ENCODE measurements at places on chromosomes 4 and X.

GRCh38 chr4:122346503-122346902 is 32.3 kb upstream of the ADAD1 start:
- DNase-seq = no peak

- peak; percentile 74 for DNase-seq
Measured at GRCh38 chrX:30283456-30284200, 25.6 kb downstream of the NR0B1 start.

- DNase-seq = no peak
Measured at GRCh38 chr4:177673985-177674489, 231.8 kb upstream of the AGA start.

GRCh38 chr4:124030147-124030546 is 633.6 kb downstream of the SPRY1 start:
- no peak for DNase-seq

DNA sequence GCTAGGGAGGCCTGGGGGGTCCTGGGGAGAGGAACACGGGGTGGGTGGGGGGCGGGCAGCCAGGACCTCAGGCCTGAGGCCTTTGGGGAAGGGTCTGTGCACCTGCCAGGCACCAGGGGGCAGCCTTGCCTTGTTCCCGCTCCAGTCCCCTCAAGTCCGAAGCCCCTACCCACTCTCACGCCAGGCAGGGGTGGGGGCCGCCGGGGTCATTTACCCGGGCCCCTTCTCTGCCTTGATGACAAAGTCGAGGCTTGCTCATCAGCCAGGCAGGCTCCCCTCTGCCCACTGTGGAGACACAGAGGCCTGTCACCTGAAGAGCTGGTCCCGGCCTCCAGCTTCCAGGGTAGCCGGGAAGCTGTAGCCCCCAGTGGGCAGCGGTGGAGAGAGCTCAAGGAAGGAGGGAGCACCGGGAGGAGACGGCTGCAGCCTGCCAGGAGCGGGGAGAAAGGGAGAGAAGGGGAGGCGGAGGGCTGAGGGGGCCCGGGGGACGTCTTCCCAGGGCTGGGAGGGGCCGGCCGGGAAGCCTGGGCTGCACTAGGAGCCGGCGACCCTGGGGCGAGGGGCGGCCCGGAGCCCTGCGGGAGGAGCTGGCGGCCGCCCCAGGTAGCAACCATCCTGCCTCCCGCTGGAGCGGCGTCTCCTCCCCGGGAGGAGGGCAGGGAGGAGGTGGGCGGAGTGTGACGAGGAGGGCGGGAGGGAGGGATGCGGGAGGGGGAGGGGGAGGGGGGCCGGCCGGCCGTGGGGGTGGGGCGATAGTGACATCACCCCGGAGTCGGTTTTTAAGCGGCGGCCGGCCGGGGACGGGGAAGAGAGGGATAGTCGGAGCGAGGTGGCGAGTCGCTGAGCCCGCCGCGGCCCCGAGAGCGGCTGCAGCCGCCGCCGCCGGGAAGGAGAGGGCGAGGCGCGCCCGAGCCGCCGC is at the start of gene SLC6A8:
TSS of gene SLC6A8 (plus strand) at position 806 of the 919 bp plus-strand sequence. CDS start 649 bp downstream, outside the sequence.
- DNase-seq = no peak

DNA sequence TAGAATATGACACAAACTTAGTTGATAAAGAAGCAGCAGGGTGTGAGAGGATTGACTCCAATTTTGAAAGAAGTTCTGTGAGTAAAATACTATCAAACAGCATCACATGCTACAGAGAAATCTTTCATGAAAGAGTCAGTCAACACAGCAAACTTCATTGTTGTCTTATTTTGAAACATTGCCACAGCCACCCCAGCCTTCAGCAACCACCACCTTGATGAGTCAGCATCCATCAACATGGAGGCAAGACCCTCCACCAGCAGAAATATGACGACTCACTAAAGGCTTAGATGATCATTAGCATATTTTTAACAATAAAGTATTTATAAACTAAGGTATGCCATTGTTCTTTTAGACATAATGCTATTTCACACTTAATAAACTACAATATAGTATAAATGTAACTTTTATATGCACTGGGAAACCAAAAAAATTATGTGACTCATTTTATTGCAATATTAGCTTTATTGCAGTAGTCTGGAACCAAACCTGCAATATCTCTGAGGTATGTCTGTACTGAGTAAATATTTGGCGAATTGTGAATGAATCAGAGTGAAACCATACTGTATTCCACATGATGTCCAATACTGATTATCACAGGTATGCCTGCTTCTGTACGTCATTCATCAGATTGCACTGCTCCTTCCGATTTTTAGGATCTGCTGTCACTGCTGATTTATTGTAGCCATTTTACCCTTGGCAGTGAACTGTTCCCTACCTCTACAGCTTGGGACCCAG is 11.6 kb downstream of the FRMPD4 start:
- no peak for DNase-seq

Measured in HFF-Myc (cell line).